ENCODE measurements at places on chromosomes 1 and 21.

- no peak for DNase-seq
These were observed 16.1 kb downstream of the TNFRSF8 start for GRCh38 chr1:12078938-12079861.

DNA sequence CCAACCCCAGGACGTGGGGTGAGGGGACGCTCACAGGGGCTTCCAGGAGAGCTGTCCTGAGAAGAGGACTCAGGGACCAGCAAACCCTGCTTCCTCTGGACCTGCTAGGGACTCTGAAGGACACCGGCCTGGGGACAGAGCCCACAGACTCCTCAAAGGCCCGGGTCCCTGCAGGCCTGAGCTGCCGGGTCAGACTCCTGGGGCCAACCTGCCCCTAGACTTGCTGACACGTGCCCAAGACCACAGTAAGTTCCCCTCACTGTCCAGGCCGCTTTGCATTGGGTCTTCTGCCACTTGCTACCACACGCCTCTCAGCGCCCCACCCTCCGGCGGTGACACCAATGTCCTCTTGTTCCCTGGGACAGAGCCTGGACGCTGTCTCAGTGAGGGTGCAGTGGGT, 106.6 kb upstream of the IFFO2 start:
- DNase-seq: no peak

DNA sequence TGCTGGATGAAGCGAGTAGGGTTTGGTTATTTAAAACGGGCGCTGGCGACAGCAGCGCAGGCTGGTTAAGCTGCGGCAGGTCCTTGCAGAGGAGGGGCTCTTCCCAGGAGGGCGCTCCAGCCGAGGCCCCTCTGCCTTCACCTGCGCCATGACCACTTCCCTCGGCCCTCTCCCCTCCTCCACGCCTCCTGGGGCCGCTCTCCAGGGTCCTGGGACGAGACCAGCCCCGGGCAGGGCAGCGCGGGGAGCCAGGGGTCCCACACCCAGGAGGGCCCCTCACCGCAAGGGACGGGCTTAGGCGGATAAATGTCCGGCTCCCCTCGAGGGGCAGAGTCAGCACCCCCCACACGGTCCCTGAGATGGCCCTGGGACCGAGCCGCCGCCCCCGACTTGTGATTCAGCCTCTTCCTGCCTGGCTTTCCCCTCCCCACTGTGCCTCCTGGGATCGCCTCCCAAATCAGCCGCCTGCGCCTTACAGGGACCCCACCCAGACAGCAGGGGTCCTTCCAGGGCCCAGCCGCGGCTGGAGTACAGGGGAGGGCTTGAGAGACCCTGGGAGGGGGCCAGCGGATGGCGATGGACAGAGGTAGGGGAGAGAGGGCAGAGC, 380.7 kb downstream of the MATN1 start:
- no peak for DNase-seq

GRCh38 chr1:7591565-7591964, 179.5 kb upstream of the VAMP3 start:
- DNase-seq: no peak

GRCh38 chr1:221845650-221846371, 103.9 kb upstream of the DUSP10 start:
- no peak for DNase-seq

- DNase-seq: no peak
These were observed 70.6 kb downstream of the GADD45A start for GRCh38 chr1:67755619-67756018.

- DNase-seq: no peak
These were observed 2.3 kb upstream of the MAP3K6 start for GRCh38 chr1:27368869-27369582.

- no peak for DNase-seq
These were observed 80.9 kb downstream of the ATP1A1 start for GRCh38 chr1:116453906-116454305.

GRCh38 chr21:44720170-44720569, 8.8 kb upstream of the TSPEAR start:
- DNase-seq: no peak

- no peak for DNase-seq
These were observed 14.7 kb upstream of the OR2T27 start for GRCh38 chr1:248670003-248670402.

All from cortex of kidney (tissue), 1 donor.